B cell (primary cell): ENCODE measurements at places on chromosomes 5 and 9. TPM values are rescaled to one million over a fixed set of nuclear protein-coding genes. Genes with fewer than 3 reads are reported as not detected.

Gene THBS4
- polyA plus RNA-seq, result 0.43 and 0.49 TPM in 2 replicates

Gene LCN2
- not detected in 2 replicates for polyA plus RNA-seq

Gene SOX30
- polyA plus RNA-seq, result 0.21 and 0.23 TPM in 2 replicates

Gene SLC36A3
- not detected in 2 replicates for polyA plus RNA-seq

Gene DMGDH
- 0.63 TPM in 1 of 2 replicates, not detected in the other for polyA plus RNA-seq

Gene PLAC8L1
- not detected in 2 replicates for polyA plus RNA-seq

Gene TMCO6
- polyA plus RNA-seq, result 70.4 and 78.3 TPM in 2 replicates

Gene SAXO1
- polyA plus RNA-seq, result 0.01 TPM in 1 of 2 replicates, not detected in the other

Gene OSMR
- polyA plus RNA-seq, result not detected in 2 replicates

Gene CDK9
- polyA plus RNA-seq, result 145 and 163 TPM in 2 replicates

Gene CCDC180
- polyA plus RNA-seq, result 4.4 and 6.8 TPM in 2 replicates

Gene RIGI
- polyA plus RNA-seq, result 7.6 and 8.8 TPM in 2 replicates

Gene PTGES
- 0.07 TPM in 1 of 2 replicates, not detected in the other for polyA plus RNA-seq
